ENCODE measurements at places on chromosomes 4 and X. TPM values are rescaled to one million over a fixed set of nuclear protein-coding genes. Genes with fewer than 3 reads are reported as not detected.

PABPC5 gene
- polyA plus RNA-seq = 5.4 TPM

GRCh38 chr4:71307729-71308128 is 31.1 kb upstream of the SLC4A4 start:
- no peak for DNase-seq

SLC49A3 gene
- 19.1 TPM for polyA plus RNA-seq

DNA sequence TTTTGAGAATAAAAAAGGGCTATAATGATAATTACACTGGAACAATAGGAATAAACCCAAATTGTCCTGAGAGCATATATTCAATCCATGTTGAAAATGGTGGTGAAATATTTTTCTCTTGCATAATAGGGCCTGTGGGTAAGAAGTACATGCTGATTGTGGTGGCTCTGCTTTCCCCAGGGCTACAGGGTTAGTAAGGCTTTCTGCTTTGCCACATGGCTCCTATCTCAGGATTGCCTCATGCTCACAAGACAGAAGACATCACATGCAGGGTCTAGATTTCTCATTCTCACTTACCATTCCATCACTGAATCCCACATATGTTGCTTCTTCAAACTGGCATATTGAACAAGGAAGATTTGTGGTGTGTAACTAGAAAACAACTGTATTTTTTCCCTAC is 12.4 kb upstream of the VEGFC start:
- DNase-seq = no peak

CT45A5 gene
- polyA plus RNA-seq = 0.31 TPM

- peak; percentile 18 for DNase-seq
These were observed 196.5 kb downstream of the ARHGAP10 start for GRCh38 chr4:147928400-147928799.

GRCh38 chr4:119692001-119692400 is 63.4 kb upstream of the PDE5A start:
- DNase-seq = no peak

DNA sequence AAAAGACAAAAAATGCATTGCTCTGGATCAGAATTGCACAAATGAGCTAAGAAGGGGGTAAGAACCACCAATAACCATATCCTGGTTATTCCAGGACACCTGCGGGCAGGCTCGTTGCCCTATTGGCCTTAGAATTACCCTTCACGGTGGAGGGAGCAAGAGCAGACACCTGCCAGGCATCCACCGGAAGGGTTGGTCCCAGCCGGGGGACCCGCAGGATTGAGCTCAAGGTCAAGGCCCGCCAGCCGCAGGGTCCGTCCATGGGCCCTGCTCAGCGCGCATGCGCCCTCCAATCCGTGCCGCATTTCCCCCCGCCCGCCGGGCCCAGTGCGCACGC is 575 bp downstream of the SLC25A6 start:
- peak; percentile 96 for DNase-seq

DNA sequence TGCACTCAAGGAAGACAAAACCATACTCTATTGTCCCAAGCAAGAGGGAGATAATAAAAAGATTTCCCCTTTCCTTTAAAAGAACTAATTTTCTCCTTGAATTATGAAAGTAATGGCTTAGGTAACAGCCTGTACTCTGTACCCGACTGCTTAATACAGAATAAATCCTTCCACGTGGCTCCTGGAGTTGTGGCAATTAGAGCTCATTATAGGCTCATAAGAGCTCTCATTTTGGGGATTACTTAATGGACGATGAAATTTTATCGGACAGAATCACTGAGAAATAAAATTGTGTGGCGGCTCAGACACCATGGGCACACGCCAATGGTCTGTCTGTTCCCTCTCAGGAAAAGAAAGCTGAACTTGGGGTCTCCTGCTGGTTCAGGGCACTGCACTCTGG is 2.8 kb upstream of the GSX2 start:
- no peak for DNase-seq

- DNase-seq = no peak
These were observed 7.0 kb upstream of the TRIML1 start for GRCh38 chr4:188132232-188132631.

DNA sequence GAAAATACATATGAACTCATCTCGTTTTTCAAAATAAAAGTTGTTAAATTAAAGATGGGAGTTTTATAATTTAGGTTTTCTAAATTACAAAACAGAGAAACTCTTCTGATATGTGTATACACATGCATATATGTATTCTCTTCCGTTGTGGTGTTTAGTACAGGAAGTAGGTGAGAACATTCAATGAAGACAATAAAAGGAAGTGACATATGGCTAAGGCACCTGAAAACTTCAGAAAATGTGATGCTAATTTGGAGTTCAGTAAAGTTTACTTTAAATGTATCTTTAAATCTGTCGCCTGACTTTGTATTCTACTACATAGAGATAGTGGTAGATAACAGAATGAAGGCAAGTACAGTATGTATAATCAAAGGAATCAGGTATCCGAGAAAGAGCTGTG is 33.5 kb upstream of the ITM2A start:
- no peak for DNase-seq

DNA sequence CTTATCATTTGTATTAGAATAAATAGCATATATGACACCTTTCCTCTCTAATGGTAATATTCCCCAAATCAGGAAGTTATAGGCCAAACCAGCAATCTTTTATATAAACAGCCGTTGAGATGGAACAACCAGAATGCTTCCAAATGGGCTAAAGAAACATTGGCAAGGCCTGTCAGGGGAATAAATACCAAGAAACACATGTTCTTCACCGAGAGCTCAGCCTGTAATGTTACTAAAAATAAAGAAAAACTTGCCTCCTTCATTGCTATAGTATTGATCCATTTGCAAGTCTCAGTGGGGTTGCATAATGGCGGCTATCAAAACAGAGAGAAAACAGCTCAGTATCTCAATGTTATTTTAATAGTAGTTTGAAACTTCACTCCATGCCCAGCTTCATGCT is 104.9 kb downstream of the FAM13A start:
- no peak for DNase-seq

GRCh38 chr4:56320293-56320692 is 67.0 kb downstream of the AASDH start:
- no peak for DNase-seq

DNA sequence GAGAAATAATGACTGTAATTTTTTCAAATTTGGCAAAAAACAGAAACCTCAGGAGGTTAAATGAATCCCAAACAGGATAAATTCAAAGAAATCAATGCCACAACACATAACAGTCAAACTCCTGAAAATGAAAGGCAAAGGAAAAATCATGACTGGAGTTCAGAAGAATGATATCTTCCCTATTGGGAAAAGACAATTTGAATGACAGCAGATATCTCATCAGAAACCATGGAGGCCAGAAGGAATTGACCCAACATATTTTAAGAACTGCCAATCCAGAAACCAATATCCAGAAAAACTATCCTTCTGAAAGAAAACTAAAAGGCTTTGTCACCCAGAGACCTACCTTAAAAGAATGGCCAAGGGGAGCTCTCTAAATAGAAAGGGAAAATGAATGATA is 40.1 kb upstream of the MAMLD1 start:
- DNase-seq = no peak

SSX1 gene
- not detected for polyA plus RNA-seq

MAD2L1 gene
- 13.3 TPM for polyA plus RNA-seq

DNA sequence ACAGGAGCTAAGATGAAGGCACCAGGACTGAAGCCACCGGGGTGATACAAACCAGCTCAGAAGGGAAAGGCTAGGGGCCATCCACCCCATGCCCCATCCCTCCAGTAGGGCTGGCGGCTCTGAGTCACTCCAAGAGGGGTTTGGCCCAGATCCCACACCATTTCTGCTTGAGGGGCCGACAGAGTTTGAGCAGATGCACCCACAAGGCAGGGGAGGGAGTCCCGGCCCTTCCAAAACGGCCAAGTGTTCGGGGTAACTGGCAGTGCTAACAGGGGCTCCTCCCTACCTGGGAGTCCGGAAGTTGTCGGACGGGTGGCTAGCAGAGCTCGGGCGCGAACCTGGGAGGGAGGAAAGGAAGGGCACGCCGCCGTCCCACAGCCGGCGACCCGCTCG is 412 bp downstream of the SLC10A3 start:
- DNase-seq = no peak

DNA sequence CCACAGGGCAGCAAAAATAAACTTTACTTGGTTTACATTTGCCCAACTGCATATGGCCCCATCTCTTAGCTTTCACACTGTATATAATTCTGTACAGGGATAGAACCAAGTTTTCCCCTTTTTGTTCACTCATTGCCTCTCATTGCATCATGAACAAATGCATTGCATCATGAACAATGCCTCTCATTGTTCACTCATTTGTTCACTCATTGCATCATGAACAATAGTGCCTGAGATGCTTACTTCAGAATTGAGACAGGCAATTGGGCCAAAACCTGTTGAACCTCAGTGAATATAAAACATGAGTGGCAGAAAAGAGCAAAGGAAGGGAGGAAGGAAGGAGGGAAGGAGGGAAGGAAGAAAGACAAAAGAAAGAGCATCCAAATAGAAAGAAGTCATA is 98.2 kb downstream of the SOWAHB start:
- no peak for DNase-seq

- DNase-seq = no peak
These were observed 236.1 kb downstream of the FBXO8 start for GRCh38 chr4:174047363-174047762.

- no peak for DNase-seq
These were observed 84.8 kb upstream of the C1QTNF7 start for GRCh38 chr4:15343000-15343399.

VCX3A gene
- not detected for polyA plus RNA-seq

DNA sequence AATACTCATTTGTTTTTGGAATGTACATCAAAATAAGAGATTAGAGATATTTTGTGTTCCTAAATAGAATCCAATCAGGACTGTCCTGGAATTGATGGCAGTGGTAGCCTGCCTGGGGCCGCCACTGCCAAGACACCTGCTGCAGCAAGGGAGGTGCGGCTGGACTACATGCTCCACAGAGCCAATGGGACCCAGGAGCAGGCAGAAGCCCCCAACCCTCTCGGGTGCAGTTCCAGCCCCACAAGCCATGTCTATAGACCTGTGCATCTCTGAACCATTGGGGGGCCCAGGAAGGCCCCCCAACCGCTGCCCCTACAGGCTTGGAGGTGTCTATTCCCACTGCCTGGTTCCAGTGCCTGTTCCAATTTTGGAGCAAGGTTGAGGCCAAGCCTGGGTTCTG is 1524.3 kb downstream of the PCDH18 start:
- DNase-seq = no peak

DNA sequence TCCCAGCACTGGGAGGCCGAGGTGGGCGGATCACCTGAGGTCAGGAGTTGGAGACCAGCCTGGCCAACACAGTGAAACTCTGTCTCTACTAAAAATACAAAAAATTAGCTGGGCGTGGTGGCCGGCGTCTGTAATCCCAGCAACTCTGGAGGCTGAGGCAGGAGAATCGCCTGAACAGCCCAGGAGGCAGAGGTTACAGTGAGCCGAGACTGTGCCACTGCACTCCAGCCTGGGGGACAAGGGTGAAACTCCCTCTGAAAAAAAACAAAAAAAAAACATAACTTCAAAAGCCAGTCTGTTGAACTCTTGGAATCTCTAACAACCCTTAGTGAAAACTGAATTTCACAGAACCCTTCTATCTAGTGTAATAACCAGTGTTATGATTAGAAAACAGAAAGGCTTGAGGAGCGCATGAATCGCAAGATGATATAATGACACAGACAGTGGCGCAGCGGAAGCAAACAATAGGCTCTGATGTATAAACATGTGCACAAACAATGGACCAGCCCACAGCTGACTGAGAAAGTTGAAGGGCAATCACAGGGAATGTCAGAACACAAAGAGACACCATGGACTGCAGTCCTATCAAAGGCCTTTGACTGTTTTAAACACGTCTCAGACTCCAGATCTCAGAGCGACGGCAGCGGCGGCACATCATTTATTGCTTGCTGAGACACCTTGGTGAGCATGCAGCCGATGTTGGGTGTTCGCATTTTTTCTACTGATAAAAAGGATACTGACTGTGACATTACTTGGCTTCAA is 81.6 kb downstream of the NSUN7 start:
- DNase-seq = no peak

- DNase-seq = no peak
These were observed 41.2 kb downstream of the FRYL start for GRCh38 chr4:48738856-48739255.

LRCH2 gene
- polyA plus RNA-seq = 3.8 TPM

UGT2A1 gene
- polyA plus RNA-seq = not detected

DNA sequence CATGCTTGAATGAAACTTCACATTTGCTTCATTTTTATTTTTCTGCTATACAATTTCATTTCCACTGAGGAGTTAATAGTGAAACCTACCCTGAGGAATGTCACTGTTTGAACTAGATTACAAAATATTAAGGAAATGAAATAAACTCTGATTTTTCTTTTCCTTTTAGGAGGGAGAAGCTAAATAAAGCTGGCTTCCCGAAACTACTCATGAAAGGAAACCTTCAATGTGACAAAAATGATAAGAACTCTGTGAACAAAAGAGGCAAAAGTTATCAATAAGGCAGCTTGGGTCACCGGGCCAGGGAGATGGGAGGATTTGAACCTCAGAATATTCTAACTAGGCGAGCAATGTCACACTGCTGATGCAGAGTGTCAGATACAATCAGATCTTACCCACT is 185.2 kb downstream of the APBB2 start:
- DNase-seq = no peak

DNA sequence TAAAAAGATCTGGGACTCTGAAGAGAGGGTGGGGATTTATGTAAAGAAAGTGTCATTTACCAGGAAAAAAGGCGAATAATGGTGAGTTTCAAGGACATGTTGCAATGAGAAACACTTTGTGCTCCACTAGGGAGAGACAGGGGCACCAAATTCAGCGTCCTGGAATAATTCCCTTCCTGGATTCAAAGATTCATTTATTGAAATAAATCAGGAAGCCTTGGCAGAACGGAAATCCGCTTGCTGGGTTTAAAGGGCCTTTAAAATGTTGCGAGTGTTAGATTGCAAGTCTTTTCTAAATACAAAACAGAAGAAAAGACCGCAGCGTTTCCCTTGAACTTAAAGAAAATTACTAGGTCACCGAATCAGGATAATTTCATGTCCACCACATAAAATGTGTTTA is 3.8 kb upstream of the ZIC3 start:
- DNase-seq = no peak

SRPX gene
- 54.1 TPM for polyA plus RNA-seq

TECRL gene
- polyA plus RNA-seq = 65.5 TPM

GRCh38 chr4:101187841-101188240 is 159.5 kb downstream of the PPP3CA start:
- DNase-seq = no peak

GRCh38 chrX:124820738-124821137 is 474.4 kb downstream of the SH2D1A start:
- no peak for DNase-seq

TMEM35A gene
- polyA plus RNA-seq = 1.5 TPM

- DNase-seq = peak; percentile 10
These were observed 45.4 kb downstream of the UGT2A3 start for GRCh38 chr4:68905939-68906779.

- DNase-seq = no peak
These were observed 9.6 kb downstream of the AMER1 start for GRCh38 chrX:64195862-64196261.

All from hindlimb muscle (tissue), 1 donor.